ENCODE measurements at places on chromosomes 2 and 18. TPM values are rescaled to one million over a fixed set of nuclear protein-coding genes. Genes with fewer than 3 reads are reported as not detected.
A peak's percentile ranks its signal among the peaks of the same experiment; 100 is the strongest.

DNA sequence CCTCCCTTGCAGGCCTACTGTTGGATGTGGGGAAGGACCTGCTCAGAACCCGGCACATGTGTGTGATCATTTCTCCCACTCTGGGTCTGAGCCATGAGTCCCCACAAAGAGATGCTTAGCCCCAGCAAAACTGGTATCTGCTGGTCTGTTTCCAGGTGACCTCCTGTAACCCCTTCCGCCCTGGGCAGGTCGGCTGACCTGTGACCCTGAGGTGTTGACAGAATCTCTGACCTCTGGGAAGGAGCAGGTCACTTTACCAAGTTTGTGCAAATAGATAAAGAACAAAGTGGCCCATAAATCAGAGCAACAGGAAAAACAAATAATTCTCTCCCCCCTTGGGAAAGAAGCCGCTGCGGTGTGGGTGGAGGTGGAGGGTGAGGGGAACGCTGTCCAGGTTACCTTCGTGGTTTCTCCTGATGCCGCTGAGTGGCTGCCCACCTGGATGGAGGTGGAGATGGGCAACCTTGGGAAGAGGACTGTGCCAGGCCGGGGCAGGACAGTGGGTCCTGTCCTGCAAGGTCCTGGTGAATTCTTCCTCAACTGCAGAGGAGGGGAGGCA, 174.0 kb upstream of the MYCN start:
- no peak for DNase-seq

The SERPINB4 gene
- not detected for polyA plus RNA-seq

DNA sequence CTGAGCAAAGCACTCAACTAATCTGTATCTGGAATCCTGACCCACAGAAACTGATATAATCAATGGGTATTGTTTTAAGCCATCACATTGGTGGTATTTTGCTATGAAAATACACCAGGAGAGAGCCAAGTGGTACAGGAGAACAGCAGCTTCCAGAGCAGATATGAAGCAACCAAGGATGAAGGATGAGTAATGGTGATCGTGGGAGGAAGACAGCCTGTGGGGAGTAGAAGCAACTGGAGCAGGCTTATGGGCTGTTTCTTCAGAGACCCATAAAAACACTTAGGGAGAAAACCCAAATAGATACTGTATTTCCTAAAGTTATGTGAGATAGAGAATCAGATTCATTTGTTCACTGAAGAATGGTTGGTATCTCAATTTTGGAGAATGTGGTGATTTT, 330.8 kb downstream of the NUP35 start:
- no peak for DNase-seq

The ST6GAL2 gene
- polyA plus RNA-seq = 23.9 TPM

DNA sequence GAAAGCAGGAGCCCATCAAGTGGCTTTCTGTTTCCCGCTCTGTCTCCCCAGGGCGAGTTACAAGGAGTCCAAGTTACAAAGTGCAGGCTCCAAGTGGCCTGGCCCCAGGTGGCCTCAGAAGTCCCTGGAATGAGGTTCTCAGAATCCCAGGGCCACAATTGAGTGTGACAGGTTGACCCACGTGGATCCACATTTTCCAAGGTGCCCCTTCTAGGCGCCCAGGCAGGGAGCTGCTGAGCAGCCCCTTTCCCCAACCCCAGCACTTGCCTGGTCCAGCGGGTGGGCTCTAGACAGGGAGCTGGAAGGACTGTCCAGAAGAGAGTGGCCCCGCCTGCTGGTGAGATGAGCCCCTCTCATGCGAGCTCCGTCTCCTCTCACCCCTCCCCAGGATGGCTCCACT, 253.4 kb downstream of the CYP26B1 start:
- no peak for DNase-seq

- no peak for DNase-seq
Observed at GRCh38 chr18:35045121-35045520, 3.9 kb downstream of the MAPRE2 start.

The CPO gene
- 0.13 TPM for polyA plus RNA-seq

- peak; percentile 72 for DNase-seq
Observed at GRCh38 chr2:112690853-112691401, 29.9 kb upstream of the NT5DC4 start.

GRCh38 chr2:43605851-43606250, 10.0 kb upstream of the THADA start:
- DNase-seq = no peak

DNA sequence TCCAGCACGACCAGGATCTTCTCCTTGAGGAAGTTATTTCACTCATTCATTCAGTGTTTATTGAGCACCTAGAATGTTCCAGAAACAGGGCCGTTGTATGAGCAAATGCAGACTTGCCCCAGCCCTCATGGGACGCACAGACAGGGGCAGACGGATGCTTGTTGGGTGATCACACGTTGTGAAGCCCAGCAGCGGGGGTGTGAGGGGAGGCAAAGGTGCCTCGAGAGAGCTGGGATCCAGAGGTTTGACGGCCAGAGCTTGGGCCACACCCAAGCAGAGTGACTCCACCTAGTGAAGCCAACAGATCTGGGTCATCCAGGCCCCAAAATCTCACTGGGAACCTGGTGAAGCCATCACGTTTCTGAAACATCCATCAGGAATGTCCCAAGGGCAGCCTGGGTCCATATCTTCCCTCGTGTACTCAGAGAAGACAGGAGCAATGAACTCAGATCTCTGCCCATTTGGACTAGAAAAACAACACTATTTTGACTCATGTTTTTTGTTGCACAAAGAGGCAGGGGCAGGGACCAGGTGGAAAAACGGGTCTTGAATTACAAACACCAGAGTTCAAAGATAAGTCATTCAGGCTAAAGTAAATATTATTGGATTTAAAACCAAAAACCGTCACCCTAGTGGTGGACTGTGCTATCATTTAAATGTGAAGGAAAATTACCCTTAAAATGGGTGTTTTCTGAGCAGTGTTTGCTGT, 54.9 kb upstream of the RBM44 start:
- DNase-seq = no peak

The ARHGAP25 gene
- 0.52 TPM for polyA plus RNA-seq

- DNase-seq = no peak
Observed at GRCh38 chr2:61419570-61419969, 51.3 kb downstream of the USP34 start.

The DNAH7 gene
- 0.49 TPM for polyA plus RNA-seq

- DNase-seq = no peak
Observed at GRCh38 chr18:7321831-7322230, 90.9 kb downstream of the LRRC30 start.

The SRD5A2 gene
- 0.01 TPM for polyA plus RNA-seq

GRCh38 chr2:97900806-97901205, 94.9 kb downstream of the TMEM131 start:
- DNase-seq = no peak

- DNase-seq = no peak
Observed at GRCh38 chr2:238791354-238791753, 56.5 kb upstream of the TWIST2 start.

The ABI2 gene
- 41.4 TPM for polyA plus RNA-seq

DNA sequence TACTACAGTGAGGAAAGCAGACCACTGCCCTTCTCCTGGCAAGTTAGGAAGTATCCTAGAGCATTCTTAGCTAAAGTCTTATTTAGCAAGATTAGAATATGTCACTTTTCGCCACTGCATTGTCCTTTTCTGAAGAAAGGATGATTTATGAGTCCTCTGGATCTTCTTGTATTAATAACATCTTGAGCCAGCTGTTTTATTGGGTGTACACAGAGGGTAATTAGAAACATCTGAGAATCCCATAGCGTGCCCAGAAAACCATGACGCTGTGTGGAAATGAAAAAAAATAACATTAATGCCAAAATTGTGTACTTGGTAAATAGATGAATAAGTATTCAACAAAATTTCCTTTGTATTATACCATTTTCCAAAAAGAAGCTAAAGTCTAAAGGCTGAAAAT, 198.7 kb downstream of the LTBP1 start:
- DNase-seq = no peak

DNA sequence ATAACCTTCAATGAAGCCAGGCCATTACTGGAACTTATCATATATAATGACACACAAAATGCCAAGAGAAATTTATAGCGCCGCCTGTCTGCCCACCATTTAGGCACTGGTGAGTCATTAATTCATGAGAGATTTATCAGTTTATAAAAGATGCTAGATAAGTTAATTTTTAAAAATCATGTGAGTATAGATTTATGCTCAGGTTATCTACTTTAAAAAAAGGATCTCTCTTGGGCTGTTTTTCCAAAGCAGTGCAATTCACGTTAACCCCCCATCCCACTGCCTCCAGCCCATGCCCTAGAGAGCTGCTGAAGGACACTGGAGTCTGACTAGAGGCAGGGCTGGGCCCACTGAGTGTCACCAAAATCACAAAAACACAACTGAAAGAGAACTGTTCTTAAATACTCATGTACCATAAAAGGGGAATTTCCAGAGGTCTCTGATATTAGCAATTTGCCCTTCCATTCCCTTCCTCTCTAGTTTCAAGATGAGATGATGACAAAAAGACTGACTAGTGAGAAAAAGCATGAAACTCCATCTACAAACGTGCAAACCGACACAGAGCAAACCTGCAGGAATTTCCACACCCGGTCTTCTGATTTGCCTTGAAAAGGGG, 160.8 kb downstream of the BCL2 start:
- DNase-seq = no peak

DNA sequence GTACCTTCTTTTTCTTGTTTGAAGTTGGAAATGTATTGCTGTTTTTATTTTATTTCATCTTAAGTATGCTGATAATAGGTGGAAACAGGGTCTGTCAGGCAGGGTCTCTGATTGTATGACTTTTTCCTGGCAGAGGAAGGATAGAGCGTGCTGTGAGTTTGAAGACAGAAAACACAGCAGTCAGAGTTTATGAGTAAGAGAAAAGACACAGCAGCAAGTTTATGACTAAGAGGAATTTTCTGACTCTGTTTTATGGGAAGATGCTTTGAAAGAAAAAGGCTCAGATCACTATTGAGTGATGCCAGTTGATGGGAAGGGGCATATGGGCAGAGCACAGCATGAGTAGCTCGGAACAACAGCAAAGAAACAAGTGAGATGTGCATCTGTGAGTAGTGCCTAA, 379.1 kb downstream of the MEIS1 start:
- DNase-seq = no peak

Measured in A549 (cell line).